Non-pigmented ciliary epithelial cell (primary cell): ENCODE measurements at places on chromosomes 11 and 22.

- no peak for DNase-seq
Observed at GRCh38 chr22:25626624-25626990, 62.1 kb downstream of the GRK3 start.

DNA sequence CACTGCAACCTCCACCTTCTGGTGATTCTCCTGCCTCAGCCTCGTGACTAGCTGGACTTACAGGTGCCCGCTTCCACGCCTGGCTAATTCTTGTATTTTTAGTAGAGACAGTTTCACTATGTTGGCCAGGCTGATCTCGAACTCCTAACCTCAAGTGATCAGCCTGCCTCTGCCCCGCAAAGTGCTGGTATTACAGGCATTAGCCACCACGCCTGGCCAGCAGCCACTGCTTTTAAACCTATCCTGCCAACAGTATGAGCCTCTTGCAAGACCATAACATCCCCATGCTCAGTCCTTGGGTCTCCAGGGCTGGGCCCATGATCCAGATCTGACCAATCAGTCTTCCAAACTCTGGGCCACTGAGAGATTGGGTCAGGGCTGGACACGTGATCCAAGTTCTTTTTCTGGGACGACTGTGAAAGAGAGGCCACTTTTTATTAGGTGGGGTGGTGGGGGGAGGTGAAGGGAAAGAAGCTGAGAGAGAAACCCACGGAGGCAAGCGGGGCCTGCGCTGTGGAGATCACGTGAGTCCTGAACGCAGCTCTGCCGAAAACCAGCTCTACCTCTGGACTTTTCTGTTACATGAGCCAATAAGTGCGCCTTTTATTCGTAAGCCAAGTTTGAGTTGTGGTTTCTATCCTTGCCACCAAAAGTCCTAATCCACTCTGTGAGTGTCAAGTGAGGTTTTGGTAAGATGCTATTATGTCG lies 17.9 kb downstream of the ASPHD2 start:
- DNase-seq = no peak

- DNase-seq = no peak
Observed at GRCh38 chr11:117483372-117483771, 155.7 kb downstream of the CEP164 start.

DNA sequence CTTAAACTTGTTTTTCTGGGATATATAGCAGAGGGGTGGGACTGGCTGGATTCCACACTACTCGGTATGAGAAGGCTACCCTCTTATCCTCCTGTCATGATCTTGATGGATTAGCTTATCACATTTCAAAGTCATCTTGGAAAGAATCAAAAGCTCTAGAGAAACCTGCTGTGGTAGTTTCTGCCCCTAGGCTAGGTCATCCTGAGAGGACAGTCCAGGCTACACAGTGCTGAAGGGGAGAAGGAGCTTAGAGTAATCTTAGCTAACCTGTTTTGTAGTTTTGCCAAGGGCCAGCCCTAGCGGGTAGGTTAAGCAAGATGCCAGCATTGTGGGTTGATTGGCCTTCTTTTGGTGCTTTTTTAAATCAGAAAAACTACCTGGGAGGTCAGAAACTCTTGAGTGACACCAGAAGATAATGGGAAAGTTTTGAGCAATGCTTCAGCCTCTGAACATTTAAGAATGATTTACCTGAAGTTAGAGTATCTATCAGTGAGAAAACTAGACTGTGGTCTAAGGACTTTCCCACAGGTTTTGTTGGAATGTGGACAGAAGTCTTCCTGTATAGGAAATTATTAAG lies 21.3 kb downstream of the PIWIL4 start:
- no peak for DNase-seq

DNA sequence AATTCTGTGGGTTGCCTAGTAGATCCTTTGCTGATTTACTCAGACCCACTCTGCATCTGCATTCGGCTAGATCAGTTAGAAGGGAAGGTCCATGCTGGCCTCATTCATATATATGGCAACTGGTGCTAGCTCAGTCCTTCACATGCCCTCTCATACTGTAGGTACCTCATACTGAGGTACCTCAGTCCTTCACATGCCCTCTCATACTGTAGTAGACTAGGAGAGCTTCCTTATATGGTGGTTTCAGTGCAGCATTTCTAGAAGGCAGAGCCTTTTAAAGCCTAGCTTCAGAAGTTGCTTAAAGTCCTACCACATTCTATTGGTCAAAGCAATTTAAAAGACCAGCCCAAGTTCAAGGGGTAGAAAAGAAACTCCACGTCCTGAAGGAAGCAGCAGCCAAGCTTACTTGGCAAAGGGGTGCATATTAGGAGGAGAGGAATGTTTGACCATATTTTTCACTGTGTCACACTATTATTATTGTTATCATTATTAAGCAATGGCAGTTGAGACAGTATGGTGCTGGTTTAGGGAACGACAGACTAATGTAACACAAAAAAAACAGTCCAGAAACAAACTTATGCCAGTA lies 356.4 kb downstream of the DYNC2H1 start:
- DNase-seq = no peak

GRCh38 chr11:16917941-16918340 lies 96.3 kb downstream of the PLEKHA7 start:
- DNase-seq = peak; percentile 37

DNA sequence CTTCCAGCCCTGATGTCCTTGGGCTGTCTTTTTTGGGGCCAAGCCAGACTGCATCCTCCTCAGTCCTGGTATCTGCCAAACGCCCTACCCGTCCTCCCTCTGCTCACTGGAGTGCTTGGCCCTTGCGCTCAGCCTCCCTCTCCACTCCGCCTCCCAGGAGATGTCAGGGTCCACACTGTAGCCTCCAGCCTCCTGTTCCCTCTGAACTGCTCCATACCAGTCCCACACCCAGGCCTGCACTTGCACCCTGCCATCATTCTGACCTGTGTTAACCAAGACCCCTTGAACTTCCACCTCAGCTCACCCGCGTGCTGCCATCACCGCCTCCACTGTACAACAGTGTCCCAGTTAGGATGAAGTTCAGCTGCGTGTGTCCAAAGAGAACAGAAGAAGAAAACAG lies 6.3 kb upstream of the IL2RB start:
- no peak for DNase-seq

GRCh38 chr11:28632338-28632737 lies 524.1 kb downstream of the METTL15 start:
- no peak for DNase-seq
